ENCODE measurements at places on chromosomes 3 and 15.

DNA sequence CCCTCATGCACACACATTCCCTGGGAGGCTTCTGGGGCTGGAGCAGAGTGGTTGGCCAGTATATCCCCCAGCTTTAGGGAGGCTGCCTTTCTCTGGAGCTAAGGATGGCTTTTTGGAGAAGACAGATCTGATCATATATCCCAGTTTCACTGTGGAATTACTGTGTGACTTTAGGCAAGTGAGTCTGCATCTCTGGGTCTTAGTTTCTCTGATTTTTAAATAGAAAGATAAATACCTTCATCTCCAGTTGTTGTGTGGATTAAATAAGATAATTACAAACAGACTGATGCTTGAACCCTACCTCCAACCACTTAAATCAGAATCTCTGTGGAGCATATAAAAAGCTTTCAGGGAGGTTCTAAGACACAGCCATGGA, 11.1 kb upstream of the WNT7A start:
- no peak for DNase-seq

- no peak for DNase-seq
Observed at GRCh38 chr3:54376939-54377578, 254.7 kb downstream of the CACNA2D3 start.

DNA sequence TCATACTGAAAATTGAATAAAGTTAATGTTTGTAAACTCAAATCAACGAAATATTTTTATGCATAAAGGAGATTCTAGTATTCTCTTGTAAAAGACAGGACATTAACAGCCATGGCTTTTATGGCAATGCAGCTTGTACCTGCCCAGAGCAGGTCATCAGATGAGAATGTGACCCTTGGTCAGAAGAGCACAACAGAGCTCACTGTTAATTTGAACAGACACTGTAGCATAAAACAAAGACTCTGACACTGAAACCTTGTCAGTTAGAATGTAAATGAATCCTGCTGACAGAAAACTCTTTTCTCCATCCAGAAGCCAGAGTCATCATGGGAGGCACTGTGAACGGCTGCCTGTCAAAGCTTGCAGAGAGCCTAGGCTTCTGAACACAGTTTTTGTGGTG, 410.6 kb downstream of the RAP2B start:
- DNase-seq, result no peak

DNA sequence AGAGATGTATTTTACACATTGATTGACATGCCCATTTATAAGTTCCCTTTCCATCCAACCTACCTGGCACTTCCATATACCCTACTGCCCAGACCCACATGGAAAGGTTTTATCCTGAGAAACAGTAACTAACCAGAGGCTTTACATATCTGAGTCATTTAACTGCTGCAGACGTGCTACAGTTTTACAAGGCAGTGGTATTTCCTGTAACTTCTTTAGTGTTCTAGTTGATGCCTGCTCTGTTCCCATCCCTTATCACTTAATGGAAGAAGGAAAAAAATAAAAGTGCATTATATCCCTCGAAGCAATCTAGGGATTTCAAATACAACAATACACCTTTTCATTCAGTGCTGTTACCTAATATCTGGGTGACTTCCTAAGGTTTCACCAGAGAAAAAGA, 107.1 kb downstream of the TMCO5A start:
- DNase-seq, result no peak

GRCh38 chr3:13515786-13516759, 32.9 kb upstream of the FBLN2 start:
- DNase-seq, result no peak

DNA sequence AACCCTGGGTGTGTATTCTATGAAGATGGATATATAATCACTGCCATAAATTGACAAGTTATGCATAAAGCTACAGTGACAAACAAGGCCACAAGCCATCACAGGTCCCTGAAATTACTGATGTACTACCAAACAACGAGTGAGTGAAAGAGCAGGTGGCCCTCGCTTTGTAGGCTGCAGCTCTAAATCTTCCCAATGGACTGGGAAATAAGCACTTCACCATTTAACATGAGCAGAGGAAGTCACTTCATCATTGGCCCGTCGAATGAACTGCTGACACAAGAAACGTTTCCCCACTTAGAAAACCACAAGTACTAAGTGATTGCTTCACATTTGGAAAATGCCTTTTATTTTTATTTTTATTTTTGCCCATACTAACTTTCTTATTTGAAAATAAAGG, 218.0 kb downstream of the ZNF385D start:
- no peak for DNase-seq

DNA sequence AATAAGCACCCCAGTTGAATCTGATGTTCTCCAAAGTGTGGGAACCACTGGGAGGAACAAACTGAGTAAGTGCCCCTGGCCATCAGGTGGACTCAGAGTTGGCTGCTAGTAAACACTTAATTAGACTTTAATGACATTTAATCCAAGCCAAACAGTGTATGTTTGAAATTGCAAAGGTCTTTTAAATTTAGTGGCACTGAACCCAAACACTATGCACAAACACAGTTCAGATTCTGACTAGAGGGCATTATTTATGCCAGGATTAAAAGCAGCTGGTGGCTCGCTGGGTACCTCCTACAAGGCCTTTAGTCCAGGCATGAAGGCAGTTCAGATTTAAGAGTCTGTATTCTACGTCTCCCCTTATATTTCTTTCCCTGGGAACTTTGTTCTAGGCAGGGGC, 264.8 kb downstream of the CLSTN2 start:
- DNase-seq, result no peak
